ENCODE measurements at places on chromosomes 11 and 22.

- DNase-seq: no peak
Observed at GRCh38 chr11:11348303-11348702, 4.7 kb downstream of the CSNK2A3 start.

GRCh38 chr11:104918113-104918824 is 20.0 kb upstream of the CASP12 start:
- no peak for DNase-seq

GRCh38 chr11:34984514-34984913 is 68.1 kb downstream of the PDHX start:
- no peak for DNase-seq

- DNase-seq: no peak
Observed at GRCh38 chr22:32706149-32706548, 95.4 kb upstream of the TIMP3 start.

GRCh38 chr22:28172892-28173670 is 254.0 kb upstream of the PITPNB start:
- no peak for DNase-seq

- DNase-seq: peak; percentile 43
Observed at GRCh38 chr11:67572747-67573419, 10.7 kb upstream of the GSTP1 start.

GRCh38 chr22:42639541-42640241 is 710 bp downstream of the ATP5MGL start:
- DNase-seq: no peak

GRCh38 chr11:23875176-23875850 is 621.5 kb upstream of the LUZP2 start:
- DNase-seq: no peak

DNA sequence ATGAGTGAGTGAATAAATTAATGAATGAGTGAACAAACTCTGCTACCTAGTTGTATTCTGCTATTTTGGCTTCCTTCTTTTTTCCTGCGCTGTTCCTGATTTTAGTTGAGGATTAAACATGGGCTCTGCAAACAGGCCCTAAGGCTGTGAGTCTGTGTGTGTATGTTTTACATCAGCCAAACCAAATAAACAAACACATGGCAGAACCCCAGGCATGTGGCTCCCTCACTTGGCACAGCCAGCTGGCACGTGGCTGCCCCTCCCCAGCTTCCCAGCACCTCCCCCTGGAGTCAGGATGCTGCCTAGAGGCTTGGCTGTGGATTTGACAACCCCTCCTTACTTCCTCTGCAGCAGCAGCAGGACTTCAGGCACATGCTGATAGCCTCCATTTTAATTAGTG is 593.2 kb downstream of the INSC start:
- no peak for DNase-seq

- DNase-seq: no peak
Observed at GRCh38 chr11:72798361-72798760, 4.5 kb upstream of the STARD10 start.

DNA sequence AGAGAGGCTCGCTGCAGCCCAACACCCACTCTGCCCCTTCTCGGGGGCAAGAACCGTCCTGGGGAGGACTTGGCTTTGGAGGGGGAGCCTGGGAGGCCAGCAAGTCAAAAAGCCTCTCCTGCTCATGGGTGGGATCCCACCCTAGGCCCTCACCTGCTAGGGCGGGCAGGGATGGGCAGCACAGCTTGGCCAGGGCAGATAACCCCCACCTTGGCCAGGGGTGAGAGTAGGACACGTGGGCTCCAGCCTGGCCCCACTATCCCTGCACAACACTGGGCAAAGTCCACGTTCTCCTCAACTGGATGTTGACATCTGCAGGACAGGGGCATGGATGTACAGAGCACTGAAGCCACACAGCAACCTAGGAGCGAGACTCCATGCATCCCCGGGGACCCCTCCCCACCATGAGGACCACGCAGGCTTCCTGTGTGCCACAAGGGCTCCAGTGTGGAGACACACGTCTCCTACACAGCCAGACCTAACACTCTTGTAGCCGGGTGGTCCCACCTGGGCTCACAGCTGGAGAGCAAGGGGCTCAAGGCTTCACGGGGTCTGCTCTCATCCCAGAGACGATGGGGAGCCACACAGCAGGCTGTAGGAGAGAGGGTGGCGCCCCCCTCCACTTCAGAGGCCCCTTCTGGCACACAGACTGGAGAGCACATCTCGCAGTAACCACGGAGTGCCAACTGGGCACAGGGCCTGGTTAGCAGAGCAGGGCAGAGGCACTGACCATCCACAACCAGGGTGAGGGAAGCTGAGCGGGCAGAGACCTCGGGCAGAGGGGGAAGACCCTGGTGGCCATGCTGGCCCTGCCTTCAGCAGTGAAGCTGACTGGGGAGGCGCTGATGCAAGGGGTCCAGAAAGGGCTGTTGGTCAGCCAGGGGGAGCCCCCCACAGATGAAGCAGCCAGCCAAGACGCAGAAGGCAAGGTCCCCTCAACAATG is 171.1 kb downstream of the CRYBB2 start:
- DNase-seq: no peak

DNA sequence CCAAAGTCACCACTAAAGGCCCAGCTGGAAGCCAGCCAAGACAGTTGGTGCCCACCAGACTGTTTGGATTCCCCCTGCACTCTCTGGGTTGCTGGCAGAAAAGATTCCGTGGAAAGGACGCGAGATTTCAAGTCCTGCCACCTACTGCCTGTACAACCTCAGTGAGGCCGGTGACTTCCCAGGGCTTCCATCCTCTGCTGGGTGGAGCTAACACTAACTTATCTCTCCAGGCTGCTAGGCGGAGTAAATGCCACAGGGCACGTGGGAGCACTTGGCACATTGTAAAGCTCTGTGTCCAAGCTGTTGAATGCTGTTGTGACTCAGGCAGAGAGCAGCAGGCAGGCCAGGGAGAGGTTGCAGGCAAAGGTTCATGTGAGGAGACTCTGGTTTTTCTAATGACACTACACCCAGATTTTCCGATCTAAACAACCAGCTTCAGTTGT is 50.9 kb upstream of the CDON start:
- DNase-seq: no peak

GRCh38 chr11:73019996-73020395 is 122.1 kb downstream of the FCHSD2 start:
- no peak for DNase-seq

DNA sequence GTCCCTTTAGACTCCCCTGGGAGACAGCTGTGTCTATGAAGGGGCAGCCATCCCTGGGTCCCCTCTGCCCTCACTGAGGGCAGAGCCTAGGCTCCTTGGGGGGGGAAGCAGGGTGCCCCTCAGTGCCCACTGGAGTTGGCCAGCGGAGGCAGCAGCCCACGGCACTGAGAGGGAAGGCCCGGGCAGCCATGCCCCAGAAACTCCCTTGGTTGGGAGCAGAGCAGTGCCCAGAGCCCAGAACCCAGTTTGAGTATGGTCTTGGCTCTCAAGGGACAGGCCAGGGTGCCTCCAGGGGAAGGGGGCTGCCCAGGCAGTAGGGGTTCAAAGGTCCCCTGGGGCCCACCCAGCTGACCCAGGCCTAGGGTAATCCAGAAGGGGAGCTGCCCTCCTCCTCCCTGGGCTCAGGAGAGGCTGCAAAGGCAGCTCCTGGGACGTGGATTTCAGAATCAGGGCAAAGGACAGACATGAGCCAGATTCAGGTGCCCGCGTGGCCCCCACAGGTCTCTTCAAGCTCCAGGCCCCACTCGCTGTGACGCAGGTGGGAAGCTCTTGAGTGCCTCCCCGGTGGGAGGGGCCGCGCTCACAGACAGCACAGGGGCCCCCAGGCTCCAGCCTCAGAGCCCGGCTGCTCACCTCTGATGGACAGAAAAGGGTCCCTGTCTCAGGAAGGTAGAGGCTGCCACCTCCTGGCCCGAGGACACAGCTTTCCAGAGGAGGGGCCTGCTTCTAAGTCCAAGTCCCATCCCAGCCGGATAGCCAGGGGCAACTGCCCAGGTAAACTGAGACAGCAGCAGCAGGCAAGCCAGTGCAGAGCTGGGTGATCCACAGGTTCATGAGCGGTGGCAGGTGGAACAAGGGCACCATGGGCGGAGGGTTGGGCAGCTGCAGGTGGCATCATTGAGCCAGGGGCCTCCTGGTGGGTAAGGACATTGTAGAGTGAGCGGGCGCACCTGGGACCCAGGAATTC is 2.6 kb downstream of the C11orf21 start:
- peak; percentile 29 for DNase-seq

DNA sequence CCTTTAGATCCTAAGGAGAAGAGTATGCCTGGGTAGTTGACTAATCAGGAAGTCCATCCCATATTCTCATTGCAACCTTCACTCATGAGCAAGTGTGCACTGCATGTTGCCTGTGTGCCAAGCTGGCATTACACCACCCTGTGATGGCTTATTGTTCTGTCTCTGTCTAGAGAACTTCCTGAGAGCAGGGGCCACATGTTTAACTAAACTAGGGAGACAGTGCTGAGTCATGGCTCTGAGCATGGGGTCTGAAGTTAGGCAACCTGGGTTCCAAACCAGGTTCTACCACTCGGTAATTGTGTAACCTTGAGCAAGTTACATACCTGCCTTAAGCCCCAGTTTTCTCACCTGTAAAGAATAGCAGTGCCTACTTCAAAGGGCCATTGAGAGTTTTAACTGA is 39.6 kb downstream of the CSNK2A3 start:
- no peak for DNase-seq

- no peak for DNase-seq
Observed at GRCh38 chr11:128302425-128303186, 284.8 kb downstream of the ETS1 start.

- DNase-seq: no peak
Observed at GRCh38 chr11:93908689-93909088, 58.3 kb upstream of the VSTM5 start.

DNA sequence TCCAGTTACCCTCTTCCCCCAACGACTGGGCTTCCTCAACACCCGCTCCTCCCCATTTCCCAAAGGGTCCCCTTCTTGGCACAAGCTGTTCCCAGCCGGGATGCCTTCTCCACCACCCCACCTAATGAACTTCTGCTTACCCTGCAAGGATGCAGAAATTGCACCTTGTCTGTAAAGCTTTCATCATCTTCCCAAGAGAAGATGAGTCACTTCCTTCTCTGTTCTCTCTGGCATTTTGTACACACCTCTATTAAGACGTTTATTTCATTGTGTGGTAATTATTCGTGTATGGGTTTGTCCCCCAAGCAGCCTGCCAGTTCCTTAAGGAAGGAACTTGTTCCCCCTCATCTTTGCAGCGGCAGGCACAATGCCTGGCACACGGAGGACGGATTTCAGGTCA is 351.1 kb downstream of the CADM1 start:
- no peak for DNase-seq

- no peak for DNase-seq
Observed at GRCh38 chr11:112656772-112657428, 304.3 kb upstream of the NCAM1 start.

DNA sequence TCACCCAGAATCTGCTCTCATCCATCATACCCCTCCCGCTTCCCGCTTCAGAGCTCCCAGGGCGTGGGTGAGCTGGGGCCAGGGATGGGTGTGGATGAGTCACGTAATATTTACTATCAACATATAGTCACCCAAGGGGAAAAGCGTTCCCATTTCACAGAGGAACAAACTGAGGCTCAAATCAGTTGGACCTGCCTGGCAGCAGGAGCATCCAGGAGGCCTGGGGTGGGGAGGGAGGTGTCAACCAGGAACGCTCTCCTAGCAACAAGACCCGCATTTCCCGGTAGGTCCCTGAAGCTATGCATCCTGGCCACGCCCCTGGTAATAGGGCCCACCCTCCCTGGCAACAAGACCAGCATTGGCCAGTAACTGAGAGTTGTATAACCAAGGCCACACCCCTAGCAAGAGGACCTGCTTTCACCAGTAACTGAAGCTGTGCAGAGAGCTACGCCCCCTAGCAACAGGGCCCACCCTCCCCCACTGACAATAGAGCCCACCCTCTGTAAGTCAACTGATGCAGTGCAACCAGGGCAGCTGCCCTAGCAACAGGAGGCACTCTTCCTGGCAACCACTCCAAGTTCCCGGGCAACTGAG is 32.7 kb upstream of the TXNRD2 start:
- DNase-seq: peak; percentile 92

DNA sequence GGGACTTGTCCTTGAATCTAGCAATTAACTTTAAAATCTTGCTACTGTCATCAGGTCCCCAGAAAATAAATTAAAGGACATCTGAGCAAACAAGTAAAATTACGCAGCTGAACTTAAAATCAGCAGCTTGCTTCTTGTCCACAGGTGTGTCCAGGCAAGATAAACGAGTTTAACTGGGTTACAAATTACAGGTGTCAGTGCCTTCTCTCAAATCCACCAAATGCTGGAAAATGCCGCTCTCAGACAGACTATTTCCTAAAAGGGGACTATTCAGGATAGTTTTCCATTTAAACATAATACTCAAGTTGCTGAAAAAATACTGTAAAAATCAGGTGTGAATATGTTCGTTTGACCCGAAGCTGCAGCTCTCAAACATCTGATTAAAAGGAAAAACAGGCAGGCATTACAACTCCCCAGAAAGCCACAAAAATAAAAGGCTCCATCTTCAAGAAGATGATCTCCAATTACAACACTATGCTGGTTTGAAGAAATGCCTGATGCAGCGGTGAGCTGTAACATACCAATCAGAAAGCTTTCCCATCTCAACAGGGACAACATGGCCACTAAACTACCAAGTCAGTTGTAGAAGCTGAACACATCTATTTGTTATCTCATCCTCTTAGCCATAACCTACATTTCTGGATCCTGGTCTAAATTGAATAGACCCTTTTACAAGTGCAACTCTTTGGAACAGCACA is 82.1 kb downstream of the CADM1 start:
- no peak for DNase-seq

DNA sequence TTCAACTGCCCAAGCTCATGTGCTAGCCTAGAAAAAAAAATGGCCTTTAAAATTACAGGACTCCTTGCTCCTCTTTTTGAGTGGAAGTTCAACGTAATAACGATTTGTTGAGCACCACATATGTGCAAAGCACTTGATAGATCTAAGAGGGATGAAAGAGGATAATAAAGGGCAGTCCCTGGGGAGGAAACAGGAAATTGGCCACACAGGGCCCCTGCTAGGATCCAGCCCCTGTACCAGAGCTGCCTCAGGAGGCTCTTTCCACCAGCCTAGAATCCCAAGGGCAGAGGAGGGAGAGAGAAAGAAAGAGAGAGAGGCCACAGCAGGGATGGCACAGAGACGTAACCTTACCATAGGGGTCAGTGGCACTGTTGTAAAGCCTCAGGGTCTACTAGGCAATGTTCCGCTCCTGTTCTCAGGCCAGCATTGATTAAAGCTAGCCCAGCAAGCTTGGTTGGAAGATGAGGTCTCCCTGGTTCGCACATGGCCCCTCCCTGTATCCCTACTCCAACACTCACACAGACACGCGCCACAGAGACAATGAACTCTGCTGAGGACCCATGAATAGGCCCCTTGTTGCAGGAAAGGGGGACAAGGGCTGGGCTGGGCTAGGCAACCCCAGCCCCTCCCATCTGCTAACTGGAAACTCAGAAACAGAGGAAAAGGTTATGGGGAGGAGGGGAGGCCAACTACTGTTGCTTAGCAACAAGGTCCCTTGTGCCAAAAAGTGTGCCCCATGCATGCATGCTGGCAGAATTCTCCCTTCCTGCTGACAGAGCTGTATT is at the start of gene TMPRSS5:
TSS of gene TMPRSS5 (minus strand) at position 438 of the 785 bp plus-strand sequence. CDS start at position 354, 84 bp downstream.
- no peak for DNase-seq

GRCh38 chr11:16001044-16001568 is 355.2 kb downstream of the SOX6 start:
- no peak for DNase-seq

- DNase-seq: no peak
Observed at GRCh38 chr22:36104988-36105387, 55.6 kb downstream of the APOL3 start.

GRCh38 chr11:66464916-66465315 is 1.8 kb upstream of the PELI3 start:
- DNase-seq: no peak

GRCh38 chr11:67178878-67179277 is 59.8 kb downstream of the KDM2A start:
- no peak for DNase-seq

All from iPS DF 6.9 (cell line).